AG04449 (cell line): ENCODE measurements at places on chromosomes 1 and 21.

DNA sequence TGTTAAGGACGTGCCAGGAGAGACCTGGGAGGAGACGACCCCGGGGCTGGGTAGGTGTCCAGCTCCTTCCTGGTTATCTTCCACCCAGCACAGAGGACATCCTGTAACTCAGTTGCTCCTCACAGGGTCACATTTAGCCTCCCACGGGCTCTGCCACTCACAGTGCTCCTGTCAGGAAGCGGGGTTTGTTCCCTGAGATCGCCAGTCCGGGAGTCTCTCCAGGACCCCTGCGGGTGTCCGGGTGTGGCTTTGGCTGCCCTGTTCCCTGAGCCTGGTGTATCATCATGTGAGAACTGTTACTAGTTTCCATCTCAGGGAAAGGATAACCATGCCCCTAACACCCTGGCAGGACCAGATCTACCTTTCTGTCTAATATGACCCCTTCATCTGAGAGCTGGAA is 158.2 kb upstream of the RUNX1 start:
- no peak for DNase-seq

DNA sequence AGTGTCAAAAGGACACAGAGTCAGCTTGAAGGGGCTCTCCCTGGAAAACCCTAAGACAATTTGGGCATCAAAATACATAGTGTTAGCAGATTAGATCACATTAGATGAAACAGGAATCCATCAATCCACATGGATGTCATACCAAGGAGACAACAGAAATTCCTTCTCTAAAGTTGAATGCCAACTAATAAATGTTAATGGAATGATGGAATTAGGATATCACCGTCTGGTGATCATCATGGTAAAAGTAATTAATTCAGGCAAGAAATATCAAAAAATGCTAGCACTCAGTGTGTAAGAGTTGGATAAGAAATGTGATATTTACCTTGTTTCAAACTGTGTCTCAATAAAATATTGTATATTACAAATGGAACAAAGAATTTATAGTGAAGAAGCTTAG is 10.9 kb upstream of the SLC25A24 start:
- no peak for DNase-seq

- DNase-seq = no peak
Measured at GRCh38 chr1:63261736-63262458, 60.5 kb upstream of the FOXD3 start.

DNA sequence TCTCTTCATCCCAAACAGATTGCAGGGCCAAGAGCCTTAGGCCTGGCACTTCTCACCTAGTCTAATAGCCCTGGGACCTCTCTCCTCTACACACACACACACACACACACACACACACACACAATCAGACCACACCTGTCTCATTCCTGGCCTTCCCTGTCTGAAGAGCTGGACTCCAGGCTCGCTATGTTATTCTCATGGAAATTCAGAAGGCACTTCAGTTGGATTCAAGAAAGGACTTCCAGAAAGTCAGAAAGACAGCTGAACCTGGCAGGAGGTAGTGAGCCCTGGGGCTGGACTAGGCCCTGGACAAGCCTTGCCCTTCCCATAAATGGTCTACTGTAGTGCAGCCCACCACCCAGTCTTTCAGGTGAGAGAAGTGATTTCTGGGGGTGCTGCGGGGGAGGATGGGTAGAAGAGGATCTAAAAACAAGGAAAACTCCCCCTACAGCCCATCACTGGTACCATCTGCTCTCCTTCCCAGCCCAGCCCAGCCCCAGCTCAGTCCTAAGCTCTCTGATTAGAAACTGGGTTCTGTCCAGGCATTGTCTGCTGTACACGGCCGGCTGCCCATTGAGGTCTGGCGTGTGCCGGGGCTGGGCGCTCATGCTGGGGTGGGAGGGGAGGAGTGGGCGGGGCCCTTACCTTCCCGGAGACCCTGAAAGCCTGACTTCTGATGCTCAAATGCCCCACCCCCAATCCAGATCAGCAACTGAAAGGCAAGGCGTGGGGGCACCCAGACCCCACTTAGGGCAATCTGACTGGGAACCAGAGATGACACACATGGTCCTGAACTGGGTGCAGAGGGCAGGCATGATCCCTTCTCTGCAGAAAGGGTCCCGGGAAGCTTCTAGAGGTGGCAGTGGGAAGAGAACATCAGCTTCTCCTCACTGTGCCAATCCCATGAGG is 2.5 kb downstream of the KIF21B start:
- no peak for DNase-seq

DNA sequence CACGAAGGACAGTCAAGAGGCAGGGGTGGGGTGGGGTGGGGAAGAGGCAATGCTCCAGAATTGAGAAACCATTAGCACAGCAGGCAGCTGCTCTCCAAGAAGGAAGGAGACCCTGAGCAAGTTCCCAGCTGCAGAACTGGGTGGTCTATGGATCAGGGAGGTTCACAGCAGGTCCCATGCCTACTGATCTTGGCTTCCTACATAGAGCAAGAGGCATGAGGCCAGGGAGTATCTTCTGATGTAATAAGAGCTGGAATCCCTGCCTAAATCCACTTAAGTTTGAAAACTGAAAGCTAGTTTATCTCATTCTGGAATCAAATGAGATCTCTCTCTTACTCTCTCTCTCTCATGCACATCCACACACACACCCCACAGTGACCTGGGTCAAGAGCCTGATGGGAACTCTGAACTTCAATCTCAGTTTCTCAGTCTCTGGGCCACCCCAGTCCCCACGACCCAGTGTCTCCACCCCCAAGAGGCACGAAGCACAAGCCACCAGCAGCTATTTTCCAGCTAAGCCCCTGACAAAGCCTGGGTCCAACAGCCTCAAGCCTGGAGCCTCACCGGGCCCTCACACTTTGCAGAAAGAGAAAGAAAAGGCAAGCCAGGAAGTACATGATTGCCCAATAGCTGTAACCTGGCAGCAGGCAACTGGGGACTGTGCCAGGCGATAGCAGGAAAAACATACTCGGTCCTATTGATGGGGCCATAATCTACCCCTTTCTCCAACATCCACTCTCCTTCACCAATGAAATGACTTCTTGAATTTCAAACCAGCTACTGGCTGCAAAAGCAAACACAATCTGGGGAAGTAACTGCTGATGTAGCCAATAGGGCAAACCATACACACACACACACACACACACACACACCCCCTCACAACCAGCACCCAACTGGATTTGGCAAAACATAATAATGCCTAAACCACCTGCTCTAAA is 2.2 kb downstream of the NUAK2 start:
- DNase-seq = no peak
